ENCODE measurements at places on chromosomes 3 and 15. TPM values are rescaled to one million over a fixed set of nuclear protein-coding genes. Genes with fewer than 3 reads are reported as not detected.

The TMIE gene
- total RNA-seq: 1.2 TPM

The COL6A5 gene
- not detected for total RNA-seq

The GALNT15 gene
- total RNA-seq: 0.30 TPM

The SLC27A2 gene
- 27.6 TPM for total RNA-seq

The REC114 gene
- total RNA-seq: not detected

- peaks cover 13% of the 10 kb centered on the region for H3K4me1 ChIP-seq
- H3K36me3 ChIP-seq: peaks cover 4% of the 10 kb centered on the region
- H3K4me3 ChIP-seq: no peak overlapping the region
- H3K27ac ChIP-seq: no peak overlapping the region
These were observed 3.2 kb upstream of the PLXND1 start for GRCh38 chr3:129609591-129610182.

- H3K4me1 ChIP-seq: peaks cover 8% of the 10 kb centered on the region
- peaks cover 11% of the 10 kb centered on the region for H3K36me3 ChIP-seq
- DNase-seq: no peak
These were observed 26.4 kb upstream of the KBTBD12 start for GRCh38 chr3:127888564-127889107.

DNA sequence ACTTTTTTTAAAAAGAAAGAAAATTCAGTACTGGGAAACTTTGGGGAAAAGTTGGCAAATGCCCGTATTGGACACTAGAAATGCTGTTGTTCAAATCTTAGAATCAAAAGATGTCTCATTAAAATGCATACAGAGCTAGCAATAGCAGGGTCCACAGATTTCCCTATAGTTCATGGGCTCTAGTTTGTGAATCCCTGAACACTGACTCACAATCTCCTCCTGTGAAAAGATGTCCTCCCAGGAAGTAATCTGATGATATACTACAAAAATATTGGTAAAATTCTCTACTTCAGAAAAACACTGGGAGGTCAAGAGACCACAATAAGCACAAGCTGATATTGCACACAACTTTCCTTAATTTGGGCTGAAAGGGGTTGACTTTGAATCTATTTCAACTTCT lies 568.4 kb upstream of the ZNF385D start:
- H3K27ac ChIP-seq: no peak overlapping the region
- no peaks in the 10 kb centered on the region for H3K27me3 ChIP-seq
- no peak for DNase-seq
- H3K4me1 ChIP-seq: no peaks in the 10 kb centered on the region
- no peaks in the 10 kb centered on the region for H3K36me3 ChIP-seq
- H3K4me3 ChIP-seq: no peak overlapping the region

DNA sequence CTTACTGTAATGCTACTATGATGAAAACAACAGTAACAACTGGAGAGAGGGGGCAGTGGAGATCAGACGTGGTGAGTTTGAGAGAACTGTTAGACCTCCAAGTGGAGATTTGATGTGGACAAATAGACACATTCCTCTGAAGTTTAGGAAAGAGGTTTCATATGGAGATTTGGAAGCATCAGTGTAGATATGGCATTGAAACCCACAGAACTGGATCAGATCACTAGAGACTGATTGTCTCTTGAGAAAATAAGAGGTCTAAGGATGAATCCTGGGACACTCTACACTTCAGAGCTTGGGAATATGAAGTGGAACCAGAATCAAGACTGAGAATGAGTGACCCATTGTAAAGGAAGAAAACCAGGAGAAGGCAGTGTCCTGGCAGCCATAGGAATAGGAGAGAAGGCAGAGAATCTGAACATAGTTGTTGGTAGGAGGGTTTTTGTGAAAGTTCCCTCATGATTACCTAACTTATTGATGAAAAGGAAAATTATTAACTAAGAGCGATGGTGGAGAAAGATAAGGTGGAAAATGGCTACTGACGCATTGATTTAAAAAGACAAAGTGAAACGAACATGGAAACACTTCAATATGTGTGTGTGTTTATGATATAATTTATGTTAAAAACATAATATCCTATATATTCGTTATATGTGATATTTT lies 29.7 kb upstream of the PYDC2 start:
- no peaks in the 10 kb centered on the region for H3K36me3 ChIP-seq
- H3K27me3 ChIP-seq: no peaks in the 10 kb centered on the region
- H3K4me1 ChIP-seq: no peaks in the 10 kb centered on the region
- no peak overlapping the region for H3K27ac ChIP-seq

- no peaks in the 10 kb centered on the region for H3K27me3 ChIP-seq
- H3K4me3 ChIP-seq: no peak overlapping the region
- no peak overlapping the region for H3K27ac ChIP-seq
- no peaks in the 10 kb centered on the region for H3K36me3 ChIP-seq
- no peak for DNase-seq
These were observed 17.1 kb downstream of the RBP1 start for GRCh38 chr3:139522421-139522820.

GRCh38 chr15:49015896-49016295 lies 30.4 kb downstream of the SECISBP2L start:
- DNase-seq: no peak
- peaks cover 5% of the 10 kb centered on the region for H3K4me1 ChIP-seq
- H3K4me3 ChIP-seq: no peak overlapping the region
- H3K27me3 ChIP-seq: no peaks in the 10 kb centered on the region
- H3K27ac ChIP-seq: no peak overlapping the region

DNA sequence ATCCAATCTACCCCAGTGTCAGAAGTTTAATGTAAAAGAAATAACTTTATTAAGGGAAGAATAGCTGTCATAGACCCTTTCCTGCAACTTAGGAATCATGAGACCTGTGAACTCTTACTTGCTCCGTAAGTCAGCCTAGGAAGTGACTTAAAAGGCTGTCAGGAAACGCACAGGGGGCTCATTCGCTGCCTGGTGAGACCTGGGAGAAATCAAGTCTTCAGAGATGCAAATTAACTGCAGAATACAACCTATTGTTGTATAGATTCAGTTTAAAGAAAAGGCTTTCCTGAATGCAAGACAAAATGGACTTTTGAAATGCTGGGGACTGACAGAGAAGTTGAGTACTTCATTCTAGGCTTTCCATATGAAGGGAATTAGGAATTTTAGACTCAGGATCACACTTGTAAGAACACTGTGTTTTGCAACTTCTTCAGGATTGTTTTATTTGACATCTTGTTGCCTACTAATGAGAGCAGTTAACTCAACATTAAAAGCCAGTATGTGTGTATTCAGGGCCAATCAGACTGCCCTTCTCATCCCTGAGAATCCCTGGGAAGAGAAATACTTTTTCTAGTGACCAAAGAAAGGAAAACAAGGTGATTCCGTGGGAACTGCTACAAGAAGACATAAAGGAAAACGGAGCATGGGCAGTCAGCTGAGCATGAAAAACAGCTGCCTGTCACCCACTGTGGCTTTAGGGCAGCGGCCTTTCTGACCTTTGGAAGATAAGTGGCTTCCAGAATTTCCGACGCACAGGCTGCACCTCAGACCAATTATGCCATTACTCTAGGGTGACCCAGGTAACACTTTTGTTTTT lies 18.5 kb upstream of the DPPA4 start:
- H3K36me3 ChIP-seq: no peaks in the 10 kb centered on the region
- H3K4me3 ChIP-seq: no peak overlapping the region
- no peak for DNase-seq
- peaks cover 6% of the 10 kb centered on the region for H3K27me3 ChIP-seq

GRCh38 chr15:69075440-69075839 lies 60.9 kb downstream of the NOX5 start:
- H3K36me3 ChIP-seq: peaks cover 5% of the 10 kb centered on the region
- no peak for DNase-seq
- H3K27me3 ChIP-seq: peaks cover 75% of the 10 kb centered on the region
- no peak overlapping the region for H3K27ac ChIP-seq
- H3K4me1 ChIP-seq: peaks cover 7% of the 10 kb centered on the region
- H3K4me3 ChIP-seq: no peak overlapping the region

- H3K4me3 ChIP-seq: no peak overlapping the region
- peak overlapping the region; percentile 74 for H3K27ac ChIP-seq
- no peaks in the 10 kb centered on the region for H3K27me3 ChIP-seq
- DNase-seq: no peak
- H3K36me3 ChIP-seq: peaks cover 11% of the 10 kb centered on the region
- H3K4me1 ChIP-seq: no peaks in the 10 kb centered on the region
These were observed 116.1 kb downstream of the PCCB start for GRCh38 chr3:136366289-136366688.

DNA sequence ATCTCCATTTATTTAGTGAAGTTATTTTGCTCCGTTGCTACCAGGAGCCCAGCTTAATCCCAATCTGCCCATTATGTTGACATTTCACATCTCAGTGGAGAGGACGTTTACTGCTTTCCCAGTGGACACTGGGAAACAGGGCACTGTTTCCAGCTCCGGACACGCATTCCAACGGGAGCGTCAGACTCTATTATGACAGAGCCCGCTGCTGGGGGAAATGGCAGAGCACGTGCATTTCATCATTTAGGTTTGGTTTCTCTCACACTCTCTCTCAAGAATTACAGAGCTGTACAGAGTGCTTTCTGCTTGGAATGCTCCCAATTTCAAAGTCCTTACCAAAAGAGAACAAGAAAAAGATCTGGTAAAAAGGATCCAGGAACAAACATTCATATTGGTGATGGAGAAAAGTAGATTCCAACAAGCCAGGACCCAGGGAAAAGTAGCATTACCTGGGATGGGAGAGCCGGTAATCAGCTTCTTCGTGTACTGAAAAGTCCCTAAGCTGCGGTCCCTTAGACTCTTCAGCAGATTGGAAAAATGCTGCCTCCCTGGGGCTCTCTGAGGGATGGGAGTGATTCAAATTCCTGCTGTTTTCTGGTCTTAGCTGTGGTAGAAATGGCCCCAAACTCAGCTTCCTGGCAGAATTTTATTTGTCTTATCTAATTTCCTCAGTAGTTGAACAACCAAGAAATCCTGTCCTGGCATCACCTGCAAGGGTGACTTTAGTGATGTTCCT lies 136.0 kb upstream of the THBS1 start:
- H3K4me3 ChIP-seq: no peak overlapping the region
- H3K36me3 ChIP-seq: peaks cover under 1% of the 10 kb centered on the region
- no peak for DNase-seq

GRCh38 chr3:66256806-66257205 lies 36.0 kb downstream of the SLC25A26 start:
- peaks cover 7% of the 10 kb centered on the region for H3K4me1 ChIP-seq
- no peak for DNase-seq
- H3K36me3 ChIP-seq: no peaks in the 10 kb centered on the region
- H3K27me3 ChIP-seq: no peaks in the 10 kb centered on the region

GRCh38 chr15:55016225-55016624 lies 180.5 kb downstream of the RSL24D1 start:
- peaks cover 8% of the 10 kb centered on the region for H3K27me3 ChIP-seq
- H3K4me1 ChIP-seq: no peaks in the 10 kb centered on the region
- H3K4me3 ChIP-seq: no peak overlapping the region
- no peaks in the 10 kb centered on the region for H3K36me3 ChIP-seq
- no peak for DNase-seq

Measured in activated T-cell treated with anti-CD3 and anti-CD28 coated beads, Interleukin-2, amount 50 U/mL, for 72 hours (primary cell).